ENCODE measurements at places on chromosomes 6 and 20.

GRCh38 chr6:107230024-107230423, 114.7 kb upstream of the BEND3 start:
- no peak for DNase-seq

DNA sequence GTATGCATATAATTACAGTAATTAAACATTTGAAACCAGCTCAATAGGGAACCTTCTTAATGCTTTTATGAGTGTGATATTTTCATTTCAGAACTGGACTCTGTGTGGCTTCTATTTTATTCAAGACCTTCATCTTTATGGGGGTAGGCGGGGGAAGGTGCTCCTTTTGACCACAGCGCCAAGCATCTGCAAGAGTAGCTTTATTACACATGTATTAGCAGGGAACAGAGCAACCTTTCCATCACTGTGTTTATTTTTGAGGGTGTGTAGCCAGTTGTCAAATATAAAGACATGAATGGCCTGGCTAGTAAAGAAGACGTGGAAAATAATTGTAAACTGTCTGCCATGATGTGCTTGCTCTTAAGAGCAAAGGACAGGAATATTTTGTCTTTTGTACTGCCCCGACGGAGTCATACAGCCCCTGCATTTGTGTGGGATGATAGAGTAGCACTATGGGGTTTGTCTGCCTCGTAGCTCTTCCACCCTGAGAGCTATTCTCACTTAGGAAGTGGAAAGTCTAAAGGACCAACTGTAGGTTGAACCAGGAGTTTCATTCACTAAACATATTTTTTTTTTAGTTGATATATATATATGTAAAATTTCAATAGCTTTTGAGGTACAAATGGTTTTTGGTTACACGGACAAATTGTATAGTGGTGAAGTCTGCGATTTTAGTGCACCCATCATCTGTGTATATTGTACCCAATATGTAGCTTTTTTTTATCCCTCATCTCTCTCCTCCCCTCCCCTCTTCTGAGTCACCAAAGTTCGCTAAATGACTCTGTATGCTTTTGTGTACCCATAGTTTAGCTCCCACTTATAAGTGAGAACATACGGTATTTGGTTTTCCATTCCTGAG, 91.2 kb downstream of the CARMIL1 start:
- DNase-seq, result no peak

DNA sequence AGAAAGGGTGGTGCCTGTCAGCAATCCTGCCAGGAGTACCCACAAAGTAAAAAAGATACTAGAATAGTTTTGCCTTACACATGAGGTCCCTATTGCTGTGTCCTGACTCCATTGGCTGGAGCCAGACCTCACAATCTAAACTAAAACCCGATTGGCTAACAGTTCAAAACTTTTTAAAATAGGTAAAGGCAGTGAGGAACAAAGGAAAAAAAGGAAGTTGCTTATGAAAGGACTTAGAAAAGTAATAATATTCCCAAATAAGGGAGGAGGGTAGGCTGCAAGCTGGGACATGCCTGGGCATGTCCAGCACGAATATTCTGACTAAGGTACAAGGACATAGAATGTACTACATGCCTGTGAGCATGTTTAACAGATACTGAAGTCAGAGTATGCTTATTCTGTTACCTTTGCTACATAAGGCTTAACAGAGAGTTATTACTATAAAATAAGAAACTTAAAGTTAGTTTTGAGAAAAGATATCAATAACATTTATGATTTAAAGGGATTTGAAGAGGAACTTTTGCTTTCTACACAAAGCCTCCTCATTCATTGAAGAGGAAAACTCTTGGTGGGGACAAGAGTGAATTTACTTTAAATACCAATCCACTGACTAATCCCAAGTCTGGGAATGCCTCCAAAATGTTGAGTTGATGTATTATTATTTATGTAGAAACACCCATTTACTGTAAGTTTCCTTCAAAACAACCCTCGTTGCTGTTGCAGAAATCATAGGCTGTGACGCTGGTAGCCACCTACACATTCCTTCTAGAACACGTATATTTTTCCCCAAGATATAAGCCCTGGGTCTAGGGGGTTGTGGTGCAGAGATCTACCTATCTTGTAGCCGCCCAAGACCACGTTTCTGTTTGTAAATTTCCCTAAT, 8.2 kb upstream of the MTHFD1L start:
- DNase-seq, result no peak

DNA sequence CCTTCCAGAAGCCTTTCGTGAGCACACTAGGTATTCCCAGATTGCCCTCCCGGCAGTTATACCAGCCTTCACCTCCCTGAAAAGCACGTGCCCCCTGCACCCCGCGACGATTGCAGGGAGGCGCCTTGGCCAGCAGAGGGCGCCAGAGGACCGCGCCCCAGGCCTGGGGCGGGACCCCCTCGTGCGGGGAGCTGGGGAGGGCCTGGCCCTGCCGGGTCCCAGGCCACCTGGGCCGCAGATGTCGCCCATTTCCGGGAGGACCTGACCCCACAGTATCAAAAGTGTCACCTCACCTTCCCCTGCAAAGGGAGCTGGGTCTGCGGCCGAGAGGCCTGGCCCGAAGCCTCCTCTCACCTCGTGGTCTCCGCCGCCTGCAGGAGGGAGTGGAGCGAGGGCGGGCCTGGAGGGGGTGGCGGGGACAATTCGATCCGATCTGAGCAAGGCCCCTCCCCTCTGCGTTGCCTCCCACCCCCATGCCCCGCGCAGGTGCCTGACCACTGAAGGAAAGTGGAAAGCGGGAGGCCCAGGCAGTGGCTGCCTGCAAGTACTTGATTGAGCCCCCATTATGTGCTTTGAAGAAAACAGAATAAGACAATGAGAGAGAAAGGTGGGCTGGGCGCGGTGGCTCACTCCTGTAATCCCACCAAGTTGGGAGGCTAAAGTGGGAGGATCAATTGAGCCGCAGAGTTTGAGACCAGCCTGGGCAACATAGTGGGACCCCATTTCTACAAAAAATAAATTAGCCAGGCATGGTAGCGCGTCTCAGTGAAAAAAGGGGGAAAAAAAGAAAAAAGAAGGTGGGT, 3.5 kb upstream of the SNAI1 start:
- peak; percentile 68 for DNase-seq

GRCh38 chr6:91672201-91672600, 1085.3 kb upstream of the MAP3K7 start:
- no peak for DNase-seq

DNA sequence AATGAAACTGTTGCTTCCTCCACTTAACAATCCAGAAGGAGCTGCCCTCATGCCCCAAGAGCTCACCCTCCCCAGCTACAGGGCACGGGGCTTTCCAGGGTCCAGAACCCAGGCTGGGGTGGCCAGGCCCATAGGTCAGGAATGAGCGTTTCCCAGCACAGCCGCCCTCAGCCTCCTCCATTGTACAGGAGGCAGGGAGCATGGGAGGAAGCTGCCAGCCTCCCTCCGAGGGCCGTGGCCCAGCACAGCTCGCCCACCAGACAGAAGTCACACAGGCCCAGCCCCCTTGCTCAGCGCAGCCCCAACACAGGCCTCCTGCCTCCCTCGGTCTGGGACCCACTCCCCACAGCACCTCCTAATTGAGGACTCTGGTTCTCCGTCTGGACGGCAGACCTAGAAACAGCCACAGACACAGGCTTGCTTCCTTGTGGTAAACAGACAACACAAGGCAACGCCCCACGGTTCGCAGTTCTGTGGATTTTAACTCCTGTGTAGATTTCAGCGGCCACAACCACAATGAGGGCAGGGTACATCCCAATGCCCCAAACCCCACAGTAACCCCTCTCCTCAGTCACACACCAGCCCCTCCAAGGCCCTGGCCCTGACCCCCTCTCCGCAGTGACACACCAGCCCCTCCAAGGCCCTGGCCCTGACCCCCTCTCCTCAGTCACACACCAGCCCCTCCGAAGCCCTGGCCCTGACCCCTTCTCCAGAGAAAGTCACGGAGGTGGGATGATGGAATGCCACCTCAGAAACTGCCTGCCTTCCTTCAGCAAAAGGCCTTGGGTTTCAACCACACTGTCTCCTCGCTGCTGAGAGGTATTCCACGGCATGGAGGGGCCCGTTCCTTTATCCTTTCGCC, 173.5 kb downstream of the DLL1 start:
- no peak for DNase-seq

- DNase-seq, result no peak
Observed at GRCh38 chr6:64522859-64523258, 887.3 kb downstream of the PHF3 start.

GRCh38 chr20:39658662-39659409, 696.7 kb downstream of the DHX35 start:
- DNase-seq, result no peak

- no peak for DNase-seq
Observed at GRCh38 chr6:125107048-125107447, 46.5 kb upstream of the TPD52L1 start.

GRCh38 chr20:44805335-44805978, 4.9 kb downstream of the RIMS4 start:
- no peak for DNase-seq

GRCh38 chr20:1879369-1879768, 15.8 kb upstream of the SIRPA start:
- DNase-seq, result no peak

- DNase-seq, result peak; percentile 80
Observed at GRCh38 chr6:3442431-3443220, 14.2 kb downstream of the SLC22A23 start.

- no peak for DNase-seq
Observed at GRCh38 chr20:23024701-23025100, 10.4 kb upstream of the SSTR4 start.

- peak; percentile 62 for DNase-seq
Observed at GRCh38 chr20:44533928-44534327, 12.1 kb upstream of the SERINC3 start.

GRCh38 chr6:19836799-19837510, at the start of gene ID4:
ID4 (plus strand) TSS chr6:19837370; CDS start chr6:19837755, 385 bp downstream.
- DNase-seq, result no peak
